ENCODE measurements at places on chromosomes 13 and 19. TPM values are rescaled to one million over a fixed set of nuclear protein-coding genes. Genes with fewer than 3 reads are reported as not detected.
A peak's percentile ranks its signal among the peaks of the same experiment; 100 is the strongest.

DNA sequence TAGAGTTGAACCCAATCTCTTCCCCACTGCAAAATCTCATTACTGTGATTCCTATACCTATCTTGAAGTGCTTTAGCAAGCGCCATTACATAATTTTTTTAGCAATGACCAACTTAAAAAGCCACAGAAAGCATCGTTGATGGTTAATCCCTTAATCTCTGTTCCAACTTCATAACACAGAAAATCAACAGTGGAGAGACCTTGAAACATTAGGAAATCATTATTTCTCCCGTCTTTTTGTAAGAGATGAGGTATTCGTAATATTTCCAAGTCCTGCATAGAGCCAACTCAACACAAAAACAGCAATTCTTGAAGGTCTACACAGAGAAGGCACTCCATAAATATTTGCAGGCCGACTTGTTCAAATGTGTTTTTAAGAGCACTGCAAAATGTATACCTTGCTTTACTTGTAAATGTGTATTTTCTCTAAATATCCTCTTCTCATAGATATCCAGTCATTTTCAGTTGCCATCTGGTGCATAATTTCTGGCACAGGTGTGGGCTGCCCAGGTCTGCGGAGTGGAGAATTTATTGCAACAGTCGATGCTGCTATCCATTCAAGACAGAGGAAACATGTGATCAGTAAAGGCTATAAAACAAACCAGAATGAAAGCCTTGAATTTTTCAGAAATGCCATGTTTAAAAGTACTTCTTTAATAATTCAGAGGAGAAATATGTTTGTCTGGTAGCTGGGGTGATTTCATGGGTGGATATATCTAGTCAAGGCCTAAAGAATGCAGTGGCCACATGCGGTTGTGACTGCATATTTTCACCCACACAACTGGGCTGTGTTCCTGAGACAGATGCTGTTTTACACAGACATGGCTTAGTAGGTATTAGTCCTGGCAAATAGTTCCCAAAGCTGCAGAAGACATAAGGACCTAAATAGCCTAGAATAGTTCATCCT lies 234.3 kb upstream of the STARD13 start:
- no peak overlapping the region for H3K4me3 ChIP-seq
- no peaks in the 10 kb centered on the region for H3K27me3 ChIP-seq
- DNase-seq: no peak

GRCh38 chr13:50730496-50731351 lies 112.8 kb downstream of the DLEU7 start:
- no peak overlapping the region for H3K4me3 ChIP-seq
- no peaks in the 10 kb centered on the region for H3K27me3 ChIP-seq
- H3K36me3 ChIP-seq: no peaks in the 10 kb centered on the region
- DNase-seq: no peak

DNA sequence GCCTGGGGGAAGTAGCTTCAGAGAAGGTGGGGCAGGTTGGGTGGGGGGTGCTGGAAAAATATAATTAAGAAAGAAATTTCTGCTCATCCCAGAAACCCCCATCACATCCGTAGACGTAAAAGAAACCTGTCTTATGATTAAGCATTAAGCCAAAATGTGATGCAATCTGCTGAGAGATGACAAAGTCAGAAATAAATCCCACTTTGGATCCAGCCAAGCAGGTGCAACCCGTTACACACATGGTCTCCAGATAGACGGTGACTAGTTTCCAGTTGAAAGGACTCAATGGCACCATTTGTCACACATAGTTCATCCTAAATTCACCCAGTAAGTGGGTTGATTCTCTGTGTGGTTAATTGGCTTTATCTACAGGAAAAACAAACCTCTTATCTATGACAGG lies 34.1 kb downstream of the PSG5 start:
- H3K36me3 ChIP-seq: no peaks in the 10 kb centered on the region
- no peaks in the 10 kb centered on the region for H3K4me1 ChIP-seq

Gene FGF9
- total RNA-seq: 0.76 TPM

GRCh38 chr13:100922599-100922998 lies 248.0 kb upstream of the TMTC4 start:
- H3K4me3 ChIP-seq: no peak overlapping the region
- no peaks in the 10 kb centered on the region for H3K36me3 ChIP-seq
- H3K4me1 ChIP-seq: no peaks in the 10 kb centered on the region
- DNase-seq: no peak
- no peaks in the 10 kb centered on the region for H3K27me3 ChIP-seq

Gene PLVAP
- 38.3 TPM for total RNA-seq

- H3K4me3 ChIP-seq: no peak overlapping the region
- DNase-seq: no peak
- H3K36me3 ChIP-seq: no peaks in the 10 kb centered on the region
- H3K27me3 ChIP-seq: no peaks in the 10 kb centered on the region
Measured at GRCh38 chr19:30256496-30256850, 115.7 kb upstream of the ZNF536 start.

DNA sequence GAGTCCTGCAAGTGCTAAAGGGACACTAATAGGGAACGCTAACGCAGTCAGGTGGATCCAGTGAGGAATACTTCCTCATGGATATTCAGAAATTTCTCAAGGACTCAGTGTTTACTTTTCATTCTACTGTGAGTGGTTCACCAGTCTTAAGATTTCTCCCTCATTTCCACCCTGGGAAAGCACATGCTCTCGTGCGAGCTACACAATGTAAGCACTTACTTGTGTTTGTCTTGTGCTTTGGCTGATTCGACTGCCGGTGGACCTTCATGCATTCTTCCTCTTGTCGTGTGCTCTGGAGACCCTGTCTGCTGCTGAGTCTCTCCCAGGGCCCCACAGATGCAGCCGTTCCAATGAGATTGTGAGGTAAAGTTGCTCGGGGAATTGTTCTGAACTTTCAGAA lies 180.1 kb downstream of the NUFIP1 start:
- no peak for DNase-seq
- peaks cover 13% of the 10 kb centered on the region for H3K4me1 ChIP-seq
- H3K27ac ChIP-seq: no peak overlapping the region
- H3K36me3 ChIP-seq: no peaks in the 10 kb centered on the region

DNA sequence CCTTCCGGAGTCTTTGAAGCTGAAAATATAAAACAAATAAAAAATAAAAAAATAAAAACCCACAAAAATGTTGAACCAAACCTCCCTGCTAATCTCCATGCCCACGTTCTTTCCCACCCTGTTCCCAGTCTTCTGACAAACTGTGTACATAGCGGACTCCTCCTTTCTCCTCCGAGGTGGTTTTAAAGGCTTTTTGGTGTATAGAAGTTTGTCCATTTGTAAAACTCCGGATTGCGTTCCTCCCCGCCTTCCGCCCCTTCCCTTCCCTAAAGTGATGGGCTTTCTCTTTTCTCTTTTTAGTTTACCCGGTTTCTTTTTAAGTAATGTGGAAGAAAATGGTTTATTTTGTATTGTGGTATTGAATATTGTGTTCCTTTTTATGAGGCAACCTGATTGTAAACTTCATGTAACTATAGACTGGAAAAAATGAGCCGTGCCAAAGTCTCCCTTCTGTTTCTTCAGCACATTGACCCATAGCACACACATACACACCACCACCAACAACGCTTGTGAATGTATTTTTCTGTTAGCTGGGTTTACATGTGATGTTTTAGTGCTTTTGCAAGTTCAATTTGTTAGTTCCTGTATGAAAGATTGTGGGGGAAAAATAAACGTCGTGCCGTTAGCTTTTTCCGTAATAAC lies 4.4 kb downstream of the ZIC2 start:
- peaks cover 63% of the 10 kb centered on the region for H3K27me3 ChIP-seq
- peaks cover 16% of the 10 kb centered on the region for H3K4me1 ChIP-seq
- no peak overlapping the region for H3K27ac ChIP-seq
- no peak for DNase-seq

- H3K27me3 ChIP-seq: no peaks in the 10 kb centered on the region
- H3K4me3 ChIP-seq: no peak overlapping the region
- peak overlapping the region; percentile 65 for H3K27ac ChIP-seq
- no peak for DNase-seq
- peaks cover 43% of the 10 kb centered on the region for H3K4me1 ChIP-seq
- H3K36me3 ChIP-seq: no peaks in the 10 kb centered on the region
Measured at GRCh38 chr19:11534538-11534937, 4.1 kb upstream of the CNN1 start.

DNA sequence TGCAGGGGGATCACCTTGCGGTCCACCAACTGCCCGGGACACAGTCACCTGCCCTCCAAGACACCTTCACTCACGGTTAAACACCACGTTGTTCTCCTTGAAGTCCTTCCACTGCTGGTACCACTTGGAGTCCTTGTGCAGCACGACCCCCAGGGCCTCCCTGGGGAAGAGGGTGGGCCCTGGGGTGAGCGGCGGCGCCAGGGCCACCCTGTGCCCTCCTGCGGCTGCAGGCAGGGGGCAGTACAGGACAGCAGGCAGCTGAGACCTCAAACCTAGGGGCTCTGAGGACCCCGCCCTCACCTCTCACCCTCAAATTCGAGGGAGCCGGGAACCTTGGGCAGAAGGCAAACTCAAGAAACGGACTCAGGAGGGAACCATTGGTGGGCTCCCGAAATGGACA lies 7.5 kb upstream of the CTXN1 start:
- no peak for DNase-seq
- peaks cover 92% of the 10 kb centered on the region for H3K36me3 ChIP-seq
- H3K4me3 ChIP-seq: no peak overlapping the region

- no peaks in the 10 kb centered on the region for H3K27me3 ChIP-seq
- H3K36me3 ChIP-seq: no peaks in the 10 kb centered on the region
- no peak overlapping the region for H3K27ac ChIP-seq
- no peak overlapping the region for H3K4me3 ChIP-seq
- no peak for DNase-seq
Measured at GRCh38 chr13:72164811-72165210, 297.8 kb upstream of the DACH1 start.

DNA sequence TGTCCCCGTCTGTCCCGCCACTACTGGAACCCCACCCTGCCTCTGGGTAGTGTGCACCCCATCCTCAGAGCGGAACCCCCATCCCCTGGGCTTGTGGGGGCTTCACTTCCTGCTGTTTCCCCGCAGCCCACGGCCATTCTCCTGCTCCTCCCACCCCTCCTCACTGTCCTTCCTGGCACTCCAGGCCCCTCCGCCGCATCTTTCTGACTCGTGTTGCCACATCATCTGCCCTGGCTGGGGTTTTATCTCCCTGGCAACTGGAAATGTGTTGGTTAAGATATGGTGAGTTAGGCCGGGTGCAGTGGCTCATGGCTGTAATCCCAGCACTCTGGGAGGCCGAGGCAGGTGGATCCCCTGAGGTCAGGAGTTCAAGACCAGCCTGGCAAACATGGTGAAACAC lies 37.3 kb downstream of the KDM4B start:
- no peak overlapping the region for H3K4me3 ChIP-seq
- H3K27me3 ChIP-seq: no peaks in the 10 kb centered on the region
- H3K36me3 ChIP-seq: no peaks in the 10 kb centered on the region
- DNase-seq: no peak

- no peak overlapping the region for H3K27ac ChIP-seq
- H3K4me3 ChIP-seq: no peak overlapping the region
- no peaks in the 10 kb centered on the region for H3K4me1 ChIP-seq
- H3K27me3 ChIP-seq: no peaks in the 10 kb centered on the region
Measured at GRCh38 chr13:71118779-71119364, 748.1 kb downstream of the DACH1 start.

DNA sequence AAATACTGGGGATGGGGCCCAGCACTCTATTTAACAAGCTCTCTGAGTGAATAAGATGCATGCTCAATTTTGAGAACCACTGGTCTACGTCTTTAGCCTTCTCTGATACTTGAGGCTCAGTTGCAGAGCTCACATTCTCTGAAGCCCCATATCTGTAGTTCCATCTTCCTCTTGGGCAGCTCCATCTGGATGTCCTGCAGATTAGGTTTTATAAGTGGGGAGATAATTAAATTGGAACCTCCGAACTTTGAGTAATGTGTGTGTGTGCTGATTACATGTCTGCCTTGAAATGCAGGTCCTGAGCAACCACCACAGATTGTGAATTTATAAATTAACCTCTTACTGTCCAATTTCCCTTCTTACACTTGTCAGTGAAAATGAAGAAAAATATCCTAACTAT lies 7.2 kb upstream of the RASL11A start:
- H3K27ac ChIP-seq: no peak overlapping the region
- no peaks in the 10 kb centered on the region for H3K27me3 ChIP-seq
- DNase-seq: no peak
- no peak overlapping the region for H3K4me3 ChIP-seq
- peaks cover 5% of the 10 kb centered on the region for H3K4me1 ChIP-seq

Gene SIGLEC5
- total RNA-seq: 0.94 TPM

GRCh38 chr19:29517412-29517811 lies 8.4 kb upstream of the VSTM2B start:
- no peaks in the 10 kb centered on the region for H3K27me3 ChIP-seq
- H3K27ac ChIP-seq: no peak overlapping the region
- H3K36me3 ChIP-seq: no peaks in the 10 kb centered on the region
- H3K4me1 ChIP-seq: no peaks in the 10 kb centered on the region
- DNase-seq: no peak

Measured in esophagus squamous epithelium (tissue), 5 donors.